Activated CD4-positive, alpha-beta T cell treated with anti-CD3 and anti-CD28 coated beads, Interleukin-2, amount 10 ng/mL, durations not matched to agents 24 days and 14 days (primary cell): ENCODE measurements at places on chromosomes 6 and 20. TPM values are rescaled to one million over a fixed set of nuclear protein-coding genes. Genes with fewer than 3 reads are reported as not detected.

Gene KCNQ5
- 11.5 and 13.7 TPM in 2 replicates for total RNA-seq

Gene BFSP1
- 0.33 and 0.43 TPM in 2 replicates for total RNA-seq

DNA sequence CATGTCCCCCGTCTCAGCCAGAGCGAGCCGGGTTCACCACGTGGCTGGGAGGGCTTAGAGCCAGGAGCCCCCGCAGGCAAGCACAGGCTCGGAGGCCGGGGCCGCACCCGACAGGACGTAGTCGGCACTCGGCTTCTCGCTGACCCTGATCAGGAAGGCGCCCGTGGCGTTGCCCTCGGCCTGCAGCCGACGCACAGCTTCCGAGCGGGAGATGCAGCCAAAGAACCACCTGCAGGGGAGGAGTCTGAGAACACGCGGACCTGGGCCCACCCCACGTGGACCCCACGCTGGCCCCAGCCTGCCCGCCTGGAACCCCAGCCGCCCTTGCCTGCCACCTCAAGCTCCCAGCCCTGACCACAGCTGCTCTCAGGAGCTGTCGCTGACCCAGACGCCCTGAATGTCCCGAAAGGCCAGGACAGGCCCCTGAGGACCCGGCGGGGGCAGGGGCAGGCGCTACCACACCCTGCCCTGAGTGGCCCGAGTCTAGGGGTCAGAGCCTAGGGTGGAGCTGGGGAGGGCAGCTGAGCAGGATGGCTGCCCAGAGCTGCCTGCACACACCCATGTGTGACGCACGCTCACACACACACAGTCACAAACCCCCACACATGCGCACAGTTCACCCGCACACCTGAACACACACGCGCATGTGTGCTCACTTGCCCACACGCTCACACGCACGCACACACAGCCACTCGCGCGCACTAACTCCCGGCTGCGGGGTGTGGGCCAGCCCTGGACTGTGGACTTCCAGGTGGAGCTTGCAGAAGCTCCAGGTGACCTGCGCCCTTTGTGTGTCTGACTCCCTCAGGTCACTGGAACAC is 2.1 kb downstream of the PTK6 start:
- H3K4me1 ChIP-seq: peaks cover 11% of the 10 kb centered on the region
- no peaks in the 10 kb centered on the region for H3K36me3 ChIP-seq
- H3K27ac ChIP-seq: no peak overlapping the region
- H3K27me3 ChIP-seq: no peaks in the 10 kb centered on the region
- no peak overlapping the region for H3K4me3 ChIP-seq

DNA sequence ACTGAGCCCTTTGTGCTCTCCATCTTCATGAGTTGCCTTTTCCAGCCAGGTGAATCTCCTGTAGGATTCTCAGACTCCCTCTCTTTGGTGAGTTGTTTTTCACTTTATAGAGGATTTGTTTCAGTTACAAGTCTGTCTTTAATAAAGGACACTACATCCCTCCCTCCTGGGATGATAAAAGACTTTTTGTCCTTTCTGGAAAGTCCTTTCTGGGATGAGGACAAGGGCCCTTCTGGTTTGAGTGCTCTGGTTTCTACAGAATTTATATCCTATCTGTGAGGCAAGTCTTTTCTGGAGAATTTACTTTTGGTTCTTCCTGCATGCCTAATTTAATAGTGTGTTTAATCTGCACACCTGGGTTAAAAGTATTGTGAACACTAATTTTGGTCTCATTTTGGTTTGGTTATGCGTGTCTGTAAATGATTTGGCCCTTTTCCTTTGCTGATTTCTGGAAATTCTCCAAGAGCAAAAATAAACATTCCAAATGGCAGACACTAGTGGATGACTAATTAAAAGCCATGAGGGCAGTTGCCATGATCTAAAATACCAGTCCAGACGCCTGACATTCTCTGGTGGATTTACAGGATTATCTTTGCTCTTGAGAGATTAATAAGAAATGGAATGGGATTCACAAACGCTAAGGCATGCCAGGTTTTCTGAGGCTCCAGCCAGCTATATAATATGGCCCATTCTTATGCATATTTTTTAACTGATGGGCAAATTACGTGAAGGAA is 44.8 kb downstream of the TCP11 start:
- no peak for DNase-seq
- no peaks in the 10 kb centered on the region for H3K36me3 ChIP-seq
- no peak overlapping the region for H3K27ac ChIP-seq
- no peak overlapping the region for H3K4me3 ChIP-seq
- no peaks in the 10 kb centered on the region for H3K4me1 ChIP-seq

Gene RSPO3
- not detected in 2 replicates for total RNA-seq

- no peaks in the 10 kb centered on the region for H3K27me3 ChIP-seq
- H3K36me3 ChIP-seq: peaks cover 42% of the 10 kb centered on the region
- peaks cover 29% of the 10 kb centered on the region for H3K4me1 ChIP-seq
- DNase-seq: peak; percentile 75
- H3K4me3 ChIP-seq: peak overlapping the region; percentile 6
- H3K27ac ChIP-seq: no peak overlapping the region
Observed at GRCh38 chr6:133983099-133983939, 30.3 kb downstream of the TBPL1 start.

Gene ABHD16B
- total RNA-seq: 0.19 TPM in 1 of 2 replicates, not detected in the other

DNA sequence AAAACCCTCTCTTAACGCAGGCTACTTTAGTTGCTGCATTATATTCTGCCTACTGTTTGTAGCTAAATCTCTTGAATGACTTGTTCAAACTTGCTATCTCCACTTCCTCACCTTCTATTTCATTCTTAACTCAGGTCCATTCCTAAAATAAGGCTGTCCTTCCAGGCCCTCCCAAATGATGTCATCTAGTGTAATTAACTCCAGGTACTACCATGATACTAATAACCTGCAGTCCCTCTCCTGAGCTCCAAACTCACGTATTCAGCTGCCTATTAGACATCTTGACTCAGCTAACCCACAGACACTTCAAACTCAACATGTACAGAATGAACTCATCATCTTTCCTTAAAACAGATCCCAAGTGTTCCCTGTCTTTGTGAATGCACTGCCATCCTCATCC is 10.5 kb upstream of the TOP1 start:
- H3K27me3 ChIP-seq: peaks cover 5% of the 10 kb centered on the region
- no peak overlapping the region for H3K4me3 ChIP-seq
- no peak overlapping the region for H3K27ac ChIP-seq
- H3K36me3 ChIP-seq: no peaks in the 10 kb centered on the region
- no peak for DNase-seq

- H3K27me3 ChIP-seq: peaks cover 3% of the 10 kb centered on the region
- DNase-seq: no peak
- H3K4me3 ChIP-seq: no peak overlapping the region
- H3K36me3 ChIP-seq: no peaks in the 10 kb centered on the region
- no peak overlapping the region for H3K27ac ChIP-seq
Observed at GRCh38 chr6:24566020-24566767, 71.4 kb downstream of the ALDH5A1 start.

- H3K36me3 ChIP-seq: no peaks in the 10 kb centered on the region
- no peaks in the 10 kb centered on the region for H3K27me3 ChIP-seq
- peak overlapping the region; percentile 91 for H3K27ac ChIP-seq
- peak; percentile 81 for DNase-seq
- peaks cover 83% of the 10 kb centered on the region for H3K4me1 ChIP-seq
- H3K4me3 ChIP-seq: peak overlapping the region; percentile 61
Observed at GRCh38 chr6:90401933-90402830, 105.5 kb upstream of the BACH2 start.

Gene ORC3
- 35.5 and 38.6 TPM in 2 replicates for total RNA-seq

DNA sequence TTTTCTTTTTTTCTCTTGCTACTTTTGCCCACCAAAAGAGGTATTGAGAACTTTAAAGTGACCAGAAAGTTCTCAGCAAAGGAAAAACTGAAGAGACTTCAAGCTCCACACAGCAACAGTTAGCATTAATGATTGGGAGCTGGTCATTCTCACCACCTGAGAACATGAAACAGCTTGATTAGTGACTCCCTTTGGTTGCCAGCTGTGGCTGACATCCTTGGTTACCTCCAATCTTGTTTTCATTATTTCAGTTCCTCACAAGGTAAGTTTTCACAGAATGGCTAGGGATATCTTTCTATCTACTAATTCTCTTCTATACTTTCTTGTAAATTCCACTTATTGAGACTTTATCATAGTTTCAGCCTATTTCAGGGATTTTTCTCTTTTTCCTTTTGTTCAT is 427.9 kb downstream of the QKI start:
- no peak overlapping the region for H3K4me3 ChIP-seq
- no peaks in the 10 kb centered on the region for H3K36me3 ChIP-seq
- no peaks in the 10 kb centered on the region for H3K4me1 ChIP-seq
- H3K27me3 ChIP-seq: no peaks in the 10 kb centered on the region
- no peak for DNase-seq

DNA sequence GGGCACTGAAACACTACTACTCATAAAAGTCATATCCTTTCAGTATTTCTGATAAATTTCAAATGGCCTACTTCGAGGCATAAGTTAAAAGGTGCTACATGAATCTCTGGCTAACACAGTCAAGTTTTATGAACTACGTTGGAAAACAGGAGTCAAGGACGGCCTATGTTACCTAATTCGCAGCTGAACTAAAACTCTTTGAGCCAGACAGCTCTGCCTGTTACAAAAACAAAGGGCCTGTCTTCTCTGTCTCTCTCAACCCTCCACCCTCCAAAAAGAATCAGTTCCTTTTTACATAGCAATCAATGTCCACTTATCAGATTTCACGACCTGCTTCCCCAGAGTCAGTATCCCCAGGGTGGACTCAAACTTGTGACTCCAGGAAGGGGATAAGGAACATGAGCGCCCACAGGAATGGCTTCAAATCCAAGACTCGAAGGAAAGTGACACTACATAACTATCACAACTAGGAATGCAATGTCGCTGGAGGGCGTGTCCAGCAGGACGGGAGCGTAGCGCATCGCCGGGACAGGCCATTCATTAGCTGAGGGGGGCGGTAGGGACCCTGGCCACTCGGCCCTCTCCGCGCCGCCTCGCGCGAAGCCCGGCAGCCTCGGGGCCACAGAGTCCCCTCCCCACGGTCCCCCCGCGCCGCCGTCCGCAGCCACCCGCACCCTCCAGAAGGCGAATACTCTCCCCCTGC is 591 bp downstream of the IBTK start:
- H3K4me3 ChIP-seq: peak overlapping the region; percentile 96
- peaks cover 23% of the 10 kb centered on the region for H3K36me3 ChIP-seq
- H3K27me3 ChIP-seq: peaks cover 2% of the 10 kb centered on the region
- peaks cover 27% of the 10 kb centered on the region for H3K4me1 ChIP-seq

Gene VARS1
- 173 and 181 TPM in 2 replicates for total RNA-seq

DNA sequence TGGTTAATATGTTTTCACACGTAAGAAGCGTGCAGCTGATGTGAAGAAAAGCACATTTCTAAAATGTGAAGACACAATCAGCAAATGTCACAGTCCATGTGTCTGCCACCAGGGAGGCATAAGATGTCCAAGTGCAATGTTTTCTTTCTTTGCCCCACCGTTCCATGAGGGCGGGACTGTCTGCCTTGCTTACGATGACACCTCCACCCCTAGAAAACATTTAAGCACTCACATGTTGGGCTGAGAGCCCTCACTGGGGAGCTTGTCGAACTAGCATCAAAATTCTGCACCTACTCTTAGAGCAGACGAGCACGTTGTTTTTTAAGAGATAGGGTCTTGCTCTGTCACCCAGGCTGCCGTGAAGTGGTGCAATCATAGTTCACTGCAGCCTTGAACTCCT is 57.6 kb downstream of the PSMG4 start:
- peaks cover 30% of the 10 kb centered on the region for H3K27me3 ChIP-seq
- no peak for DNase-seq
- H3K4me3 ChIP-seq: no peak overlapping the region
- H3K4me1 ChIP-seq: peaks cover 13% of the 10 kb centered on the region

- peaks cover 35% of the 10 kb centered on the region for H3K4me1 ChIP-seq
- H3K36me3 ChIP-seq: peaks cover 12% of the 10 kb centered on the region
- peak within 1 kb of the TSS; percentile 93 for H3K27ac ChIP-seq
- peak within 1 kb of the TSS; percentile 98 for H3K4me3 ChIP-seq
- DNase-seq: peak; percentile 81
Observed at GRCh38 chr6:147204060-147204785, at the start of gene STXBP5. STXBP5 (plus strand) TSS chr6:147204417; CDS start chr6:147204533, 116 bp downstream.

DNA sequence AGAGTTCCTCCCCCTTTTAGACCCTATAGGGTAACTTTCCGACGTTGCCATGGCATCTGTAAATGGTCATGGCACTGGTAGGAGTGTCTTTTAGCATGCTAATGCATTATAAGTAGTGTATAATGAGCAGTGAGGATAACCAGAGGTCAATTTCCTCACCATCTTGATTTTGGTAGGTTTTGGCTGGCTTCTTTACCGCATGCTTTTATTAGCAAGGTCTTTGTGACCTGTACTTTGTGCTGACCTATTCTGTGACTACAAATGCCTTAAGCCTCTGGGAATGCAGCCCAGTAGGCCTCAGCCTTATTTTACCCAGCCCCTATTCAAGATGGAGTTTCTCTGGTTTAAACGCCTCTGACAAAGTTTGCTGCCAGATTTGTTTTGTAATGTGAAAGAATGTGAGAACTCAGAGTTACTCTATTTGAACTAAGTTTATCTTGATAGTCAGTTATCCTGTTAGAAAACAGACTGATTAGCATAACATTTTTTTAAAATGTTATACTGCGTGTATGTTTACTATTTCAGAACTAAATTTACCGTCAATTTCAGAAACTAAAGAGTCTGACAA is 111.3 kb upstream of the PRSS16 start:
- peaks cover 39% of the 10 kb centered on the region for H3K4me1 ChIP-seq
- H3K4me3 ChIP-seq: no peak overlapping the region
- H3K27ac ChIP-seq: peak overlapping the region; percentile 34
- peaks cover 10% of the 10 kb centered on the region for H3K36me3 ChIP-seq
- no peak for DNase-seq

GRCh38 chr6:32761072-32761471 is 2.3 kb downstream of the HLA-DQB2 start:
- H3K36me3 ChIP-seq: no peaks in the 10 kb centered on the region
- no peak overlapping the region for H3K27ac ChIP-seq
- H3K27me3 ChIP-seq: peaks cover 45% of the 10 kb centered on the region
- no peak for DNase-seq

Gene HIVEP2
- total RNA-seq: 27.1 and 28.0 TPM in 2 replicates

Gene EXOC2
- 43.6 and 44.1 TPM in 2 replicates for total RNA-seq

GRCh38 chr20:38108986-38109541 is 56.0 kb downstream of the TGM2 start:
- peaks cover 4% of the 10 kb centered on the region for H3K4me1 ChIP-seq
- DNase-seq: no peak
- no peak overlapping the region for H3K27ac ChIP-seq
- no peak overlapping the region for H3K4me3 ChIP-seq
- peaks cover 2% of the 10 kb centered on the region for H3K27me3 ChIP-seq

Gene SLC16A10
- total RNA-seq: 4.2 and 5.1 TPM in 2 replicates

GRCh38 chr6:123997223-123997622 is 193.6 kb downstream of the NKAIN2 start:
- H3K27ac ChIP-seq: no peak overlapping the region
- H3K27me3 ChIP-seq: no peaks in the 10 kb centered on the region
- DNase-seq: no peak
- no peaks in the 10 kb centered on the region for H3K36me3 ChIP-seq

GRCh38 chr6:66210964-66211363 is 503.9 kb upstream of the EYS start:
- H3K27ac ChIP-seq: no peak overlapping the region
- no peaks in the 10 kb centered on the region for H3K4me1 ChIP-seq
- H3K27me3 ChIP-seq: no peaks in the 10 kb centered on the region
- H3K4me3 ChIP-seq: no peak overlapping the region
- no peaks in the 10 kb centered on the region for H3K36me3 ChIP-seq

GRCh38 chr20:24491041-24491756 is 21.8 kb downstream of the SYNDIG1 start:
- no peaks in the 10 kb centered on the region for H3K36me3 ChIP-seq
- H3K27me3 ChIP-seq: no peaks in the 10 kb centered on the region
